T-cell (primary cell): ENCODE measurements at places on chromosomes 3 and 15.
A peak's percentile ranks its signal among the peaks of the same experiment; 100 is the strongest.

DNA sequence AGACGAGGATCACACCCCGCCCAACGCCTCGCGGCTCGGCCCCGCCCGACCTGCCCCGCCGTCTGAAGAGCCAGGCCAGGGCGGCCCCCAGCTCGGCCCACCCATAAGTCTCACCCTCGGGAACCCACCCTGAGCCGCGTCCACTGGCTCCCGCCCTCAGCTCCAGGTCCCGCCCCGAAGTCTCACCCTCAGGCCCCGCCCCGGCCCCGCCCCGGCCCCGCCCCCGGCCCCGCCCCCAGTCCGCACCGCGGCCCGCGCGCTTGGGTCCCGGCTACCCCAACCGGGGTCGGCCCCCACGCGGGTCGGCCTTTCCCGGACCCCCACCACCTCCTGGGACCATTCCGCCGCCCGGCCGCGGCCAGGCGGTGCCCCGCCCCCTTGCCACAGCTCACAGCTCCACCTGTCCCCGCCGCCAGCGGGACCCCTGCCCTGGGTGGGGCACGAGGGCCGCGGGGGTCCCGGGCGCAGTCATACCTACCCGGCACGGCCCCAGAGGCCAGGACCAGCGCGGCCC lies 489 bp downstream of the CSPG5 start:
- DNase-seq = peak; percentile 27

GRCh38 chr15:83602021-83602420 lies 51.9 kb upstream of the ADAMTSL3 start:
- DNase-seq = no peak

DNA sequence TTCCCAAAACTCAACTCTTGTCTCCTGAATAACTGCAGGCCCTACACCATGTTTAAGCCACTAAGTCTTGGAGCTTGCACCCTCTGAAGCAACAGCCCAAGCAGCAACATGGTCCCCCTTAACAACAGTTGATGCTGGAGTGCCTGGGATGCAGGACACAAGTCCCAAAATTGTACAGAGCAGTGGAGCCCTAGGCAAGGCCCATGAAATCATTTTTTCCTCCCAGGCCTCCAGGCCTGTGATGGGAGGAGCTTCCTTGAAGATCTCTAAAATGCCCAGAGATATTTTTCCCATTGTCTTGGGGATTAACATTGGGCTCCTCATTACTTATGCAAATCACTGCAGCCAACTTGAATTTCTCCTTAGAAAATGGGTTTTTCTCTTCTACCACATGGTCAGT lies 311.9 kb upstream of the EPHA3 start:
- no peak for DNase-seq

DNA sequence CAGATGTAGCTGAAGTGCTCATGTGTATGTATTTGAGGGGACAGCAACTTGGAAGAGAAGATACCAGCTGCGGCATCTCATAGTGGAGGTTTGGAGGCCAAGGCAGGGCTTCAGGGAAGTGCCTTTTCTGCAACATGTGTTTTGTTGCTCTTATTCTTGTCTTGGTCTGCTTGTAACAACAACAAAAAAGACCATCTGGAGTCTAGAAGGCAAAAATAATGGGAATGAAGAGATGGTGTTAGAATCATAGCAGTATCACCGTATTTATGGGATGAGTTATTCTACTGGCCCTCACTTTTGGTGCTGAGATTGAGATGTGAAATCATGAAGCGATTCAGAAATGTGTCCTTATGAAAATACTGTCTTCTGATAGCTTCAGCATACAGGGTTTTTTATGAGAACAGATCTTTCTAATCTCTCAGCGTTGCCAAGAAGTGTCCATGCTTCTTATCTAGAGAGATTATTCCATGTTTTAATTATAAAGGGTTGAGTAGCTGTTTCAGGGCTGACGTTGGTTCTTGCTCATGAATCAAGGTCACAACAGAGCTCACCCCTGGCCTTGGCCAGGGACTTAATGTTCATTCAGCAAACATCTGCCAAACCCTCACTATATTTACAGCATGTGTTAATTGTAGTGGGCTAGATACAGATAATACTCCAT lies 58.0 kb downstream of the ITPR1 start:
- no peak for DNase-seq

DNA sequence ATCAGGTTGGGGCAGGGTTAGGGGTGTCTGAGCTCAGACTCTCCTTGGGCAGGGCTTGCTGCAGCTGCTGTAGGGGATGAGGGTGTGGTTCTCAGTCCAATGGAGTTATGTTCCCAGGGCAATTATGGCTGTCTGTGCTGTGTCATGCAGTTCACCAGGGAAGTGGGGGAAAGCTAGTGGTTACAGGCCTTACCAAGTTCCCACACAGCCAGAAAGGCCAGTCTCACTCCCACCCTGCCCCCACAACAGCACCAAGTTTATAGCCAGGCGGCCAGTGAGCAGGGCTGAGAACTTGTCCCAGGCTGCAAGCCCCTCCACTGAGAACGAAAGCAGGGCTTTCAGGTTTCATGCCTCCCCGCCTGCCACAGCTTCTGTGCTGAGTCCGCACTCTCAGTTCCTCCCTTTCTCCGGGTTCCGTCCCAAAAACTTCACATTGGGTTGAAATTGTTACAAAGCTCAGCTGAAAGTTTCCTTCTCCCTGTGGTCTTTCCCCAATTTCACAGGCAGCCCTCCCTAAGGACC lies 19.6 kb upstream of the CPOX start:
- no peak for DNase-seq

DNA sequence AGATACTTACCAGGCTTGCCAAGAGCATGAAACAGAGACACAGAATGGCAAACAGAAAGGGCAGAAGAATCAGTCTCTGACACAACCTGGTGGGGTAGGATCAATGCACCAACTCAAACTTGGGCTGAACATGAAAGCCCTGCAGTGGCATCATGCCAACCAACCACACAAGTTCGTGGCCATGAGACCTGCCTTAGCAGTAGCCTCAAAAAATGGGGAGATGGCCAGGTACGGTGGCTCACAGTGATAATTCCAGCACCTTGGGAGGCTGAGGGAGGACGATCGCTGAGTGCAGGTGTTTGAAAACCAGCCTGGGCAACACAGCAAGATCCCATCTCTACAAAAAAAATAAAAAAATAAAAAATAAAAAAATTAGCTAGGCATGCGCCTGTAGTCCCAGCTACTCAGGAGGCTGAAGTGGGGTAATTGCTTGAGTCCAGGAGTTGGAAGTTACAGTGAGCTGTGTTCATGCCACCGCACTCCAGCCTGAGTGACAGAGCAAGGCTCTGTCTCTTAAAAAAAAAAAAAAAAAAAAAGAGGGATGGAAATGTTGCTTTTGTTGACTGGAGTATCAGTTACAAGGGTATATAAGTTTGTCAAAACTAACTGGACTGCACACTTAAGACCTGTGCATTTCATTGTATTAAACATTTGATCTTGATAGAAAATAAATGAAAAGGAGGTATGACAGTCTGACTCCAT lies 93.4 kb downstream of the XXYLT1 start:
- no peak for DNase-seq

DNA sequence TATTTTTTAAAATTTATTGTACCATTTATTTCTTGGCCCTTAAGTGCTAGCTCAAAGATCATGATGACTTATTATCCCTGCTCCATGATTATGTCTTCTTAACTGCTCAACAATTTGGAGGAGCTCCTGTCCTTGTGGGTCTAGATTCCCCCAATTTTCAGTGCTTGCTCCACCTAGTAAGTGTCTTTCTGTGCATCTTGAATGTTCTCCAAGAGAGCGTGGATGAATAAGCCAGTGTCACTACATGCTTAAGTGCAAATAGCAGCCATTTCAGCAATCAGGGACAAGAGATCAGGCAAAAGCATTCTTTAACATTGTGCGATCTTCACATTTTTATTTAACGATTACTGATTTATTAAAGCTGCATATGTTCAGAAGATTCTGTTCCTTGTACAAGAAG lies 99.4 kb downstream of the ALCAM start:
- no peak for DNase-seq

DNA sequence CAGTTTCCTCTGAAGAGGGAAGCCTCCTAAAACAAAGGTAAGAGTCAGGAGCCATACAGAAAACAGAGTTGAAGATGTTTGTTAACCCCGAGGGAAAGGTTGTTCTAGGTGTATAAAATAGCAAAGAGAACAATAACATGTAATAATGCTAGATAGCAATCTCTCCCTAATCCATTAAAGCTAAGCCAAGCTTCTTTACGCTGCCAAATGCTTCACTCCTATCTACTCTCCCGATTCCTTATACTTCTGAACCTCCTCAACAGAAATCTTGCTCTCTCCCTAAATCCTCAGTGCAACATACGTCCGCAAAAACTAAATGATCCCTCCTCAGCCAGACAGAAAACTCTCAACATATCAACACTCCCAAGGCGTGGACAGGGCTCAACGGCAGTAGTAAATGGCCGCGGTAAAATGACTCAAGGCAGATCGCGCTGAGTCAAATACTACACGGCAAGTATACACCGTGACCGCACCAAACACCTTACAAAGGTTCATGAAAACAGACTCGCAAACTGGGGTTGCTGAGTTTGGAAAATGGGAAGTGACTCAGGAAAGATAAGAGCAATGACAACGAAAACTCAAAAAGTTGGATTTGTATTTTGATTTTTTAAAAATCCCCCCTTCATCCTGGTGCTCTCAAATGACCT lies 682 bp downstream of the CLDND1 start:
- peak; percentile 13 for DNase-seq

- DNase-seq = no peak
Measured at GRCh38 chr3:58487140-58487886, 4.6 kb upstream of the KCTD6 start.

- no peak for DNase-seq
Measured at GRCh38 chr3:151074256-151074655, 11.2 kb upstream of the MED12L start.

- no peak for DNase-seq
Measured at GRCh38 chr15:65072027-65072426, 4.2 kb upstream of the RASL12 start.

DNA sequence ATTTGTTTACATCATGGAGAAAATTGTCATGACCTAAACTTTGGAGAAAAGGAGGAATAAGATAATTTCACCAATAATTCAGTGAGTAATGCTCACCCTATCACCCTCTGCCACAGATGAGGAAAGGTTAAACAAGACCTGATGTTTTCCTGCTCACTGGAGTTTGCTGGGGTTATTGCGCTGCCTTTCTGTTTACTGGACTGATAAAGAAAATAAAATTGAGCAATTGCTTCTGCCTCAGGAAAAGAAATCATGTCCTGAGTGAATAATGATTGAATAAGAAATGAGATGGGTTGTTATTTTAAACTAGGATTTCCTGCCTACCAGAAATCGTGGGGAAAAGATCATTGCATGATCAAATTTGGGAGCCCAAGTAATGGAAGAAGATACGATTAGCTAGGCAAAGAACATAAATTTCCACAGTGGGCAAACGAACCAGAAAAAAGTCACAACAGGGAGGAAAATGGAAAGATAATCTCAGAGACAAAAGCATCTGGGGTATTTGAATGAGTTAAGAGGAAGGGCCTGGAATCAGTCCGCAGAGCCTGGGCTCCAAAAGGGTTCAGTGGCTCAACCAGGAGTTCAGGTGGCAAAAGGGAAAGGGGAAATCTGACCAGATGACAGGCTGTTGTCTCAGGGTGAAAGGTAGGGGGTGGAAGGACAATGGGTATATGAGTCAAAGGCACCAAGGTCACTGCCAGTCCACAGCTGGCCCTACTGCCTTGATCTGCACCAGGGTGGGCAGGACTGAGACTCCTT lies 146.8 kb downstream of the FAM43A start:
- no peak for DNase-seq

GRCh38 chr15:89023311-89023961 lies 64.8 kb upstream of the ABHD2 start:
- no peak for DNase-seq

DNA sequence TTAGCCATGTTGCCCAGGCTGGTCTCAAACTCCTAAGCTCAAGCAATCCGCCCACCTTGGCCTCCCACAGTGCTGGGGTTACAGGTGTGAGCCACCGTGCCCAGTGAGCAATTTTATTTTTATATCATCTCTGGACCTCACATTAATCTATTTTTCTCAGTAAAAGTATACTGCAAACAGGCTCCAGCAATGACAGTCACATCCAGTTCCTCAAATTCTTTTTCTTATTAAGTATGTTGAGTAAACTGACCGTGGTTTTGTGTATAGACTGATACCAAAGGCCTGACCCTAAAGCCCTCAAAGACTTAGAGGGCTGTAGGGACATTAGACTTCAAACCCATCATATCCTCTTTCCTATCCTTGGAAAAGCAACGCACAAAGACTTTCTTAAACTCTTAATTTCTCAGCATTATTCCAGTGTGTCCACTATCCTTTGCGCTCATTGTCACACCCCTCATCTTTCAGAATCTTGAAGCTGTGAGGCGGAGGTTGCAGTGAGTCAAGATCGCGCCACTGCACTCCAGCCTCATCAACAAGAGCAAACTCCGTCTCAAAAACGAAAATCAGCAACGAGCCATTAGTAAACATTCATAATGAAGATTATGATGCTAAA lies 2.0 kb downstream of the NGLY1 start:
- no peak for DNase-seq

- DNase-seq = no peak
Measured at GRCh38 chr15:25403771-25404170, 35.1 kb downstream of the UBE3A start.

DNA sequence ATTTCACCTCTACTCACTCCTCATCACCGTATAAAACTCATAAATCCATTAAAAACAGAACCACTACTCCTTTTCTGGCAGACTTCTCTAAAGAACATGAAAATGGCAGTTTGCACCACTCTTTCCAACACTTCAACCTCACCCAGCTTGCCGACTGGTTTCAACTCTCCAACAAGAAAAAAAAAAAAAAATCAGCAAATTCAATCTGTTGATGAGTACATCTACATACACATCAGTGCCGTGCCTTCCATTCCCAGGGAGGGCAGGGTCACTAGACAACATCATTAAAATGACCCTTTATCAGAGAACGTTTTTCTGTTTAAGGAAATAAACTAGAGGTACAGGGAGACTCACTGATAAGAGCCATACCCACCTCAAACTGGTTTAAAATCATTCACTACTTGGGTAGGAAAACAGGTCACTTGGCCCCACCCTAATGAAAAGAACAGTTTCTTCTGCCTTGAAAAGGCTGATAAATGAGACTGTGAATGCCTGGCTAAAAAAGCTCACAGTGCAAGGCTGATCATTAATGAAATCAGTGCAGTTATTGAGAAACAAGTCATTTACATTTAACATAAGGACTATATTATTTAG lies 6.0 kb downstream of the ANXA2 start:
- no peak for DNase-seq
